ENCODE measurements at places on chromosomes 16 and 17. TPM values are rescaled to one million over a fixed set of nuclear protein-coding genes. Genes with fewer than 3 reads are reported as not detected.

GRCh38 chr16:56964243-56965148, 2.7 kb downstream of the CETP start:
- peak; percentile 80 for DNase-seq

GRCh38 chr17:36858119-36859002, 78.9 kb upstream of the LHX1 start:
- no peak for DNase-seq

The SLC5A10 gene
- total RNA-seq, result not detected

- peak; percentile 88 for DNase-seq
Measured at GRCh38 chr17:70654706-70655105, 485.4 kb downstream of the KCNJ2 start.

The TVP23A gene
- total RNA-seq, result 1.2 TPM

DNA sequence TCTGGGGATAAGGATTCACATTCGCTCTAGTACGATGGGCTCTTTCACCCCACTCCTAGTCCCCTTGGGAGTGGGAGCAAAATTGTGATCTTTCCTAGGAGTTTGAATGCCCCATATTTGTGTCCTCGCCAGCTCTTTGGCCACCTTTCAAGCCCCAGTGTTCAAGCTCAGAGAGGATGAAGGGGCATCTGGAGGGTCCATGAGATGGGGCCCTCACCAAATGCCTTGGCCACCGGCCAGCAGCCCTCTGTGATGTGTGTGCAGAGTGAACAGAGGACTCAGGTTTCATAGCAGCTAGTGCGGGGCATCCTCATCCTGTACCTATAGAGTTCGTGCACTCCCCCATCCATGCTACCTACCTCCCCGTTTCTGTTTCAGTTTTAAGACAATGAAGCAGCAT, 140.6 kb downstream of the RAB11FIP4 start:
- no peak for DNase-seq

GRCh38 chr16:17780181-17780580, 309.4 kb upstream of the XYLT1 start:
- DNase-seq, result peak; percentile 1

Measured in tongue (tissue), 3 donors.